Spleen (tissue), 13 donors: ENCODE measurements at places on chromosomes 12 and 14. TPM values are rescaled to one million over a fixed set of nuclear protein-coding genes. Genes with fewer than 3 reads are reported as not detected.
A peak's percentile ranks its signal among the peaks of the same experiment; 100 is the strongest.

DNA sequence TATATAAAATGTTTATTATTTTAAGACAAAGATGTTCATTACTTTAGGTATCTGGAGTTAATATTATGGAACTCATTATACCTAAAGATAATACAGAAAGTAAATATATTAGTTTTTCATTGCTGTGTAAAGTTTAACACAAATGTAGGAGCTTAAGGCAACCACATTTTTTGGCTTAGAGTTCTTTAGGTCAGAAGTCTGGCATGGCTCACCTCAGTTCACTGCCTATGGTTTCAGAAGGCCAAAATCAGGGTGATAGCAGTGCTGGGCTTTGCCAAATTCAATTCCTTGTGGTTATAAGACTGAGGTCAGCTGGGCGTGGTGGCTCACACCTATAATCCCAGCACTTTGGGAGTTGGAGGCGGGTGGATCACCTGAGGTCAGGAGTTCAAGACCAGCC lies 35.5 kb upstream of the PRPF39 start:
- no peaks in the 10 kb centered on the region for H3K4me1 ChIP-seq
- no peaks in the 10 kb centered on the region for H3K36me3 ChIP-seq
- no peak overlapping the region for H3K4me3 ChIP-seq
- no peak for DNase-seq
- H3K27me3 ChIP-seq, result no peaks in the 10 kb centered on the region
- no peak overlapping the region for H3K27ac ChIP-seq

The TAS2R7 gene
- not detected for total RNA-seq

The ADAMTS20 gene
- total RNA-seq, result not detected

DNA sequence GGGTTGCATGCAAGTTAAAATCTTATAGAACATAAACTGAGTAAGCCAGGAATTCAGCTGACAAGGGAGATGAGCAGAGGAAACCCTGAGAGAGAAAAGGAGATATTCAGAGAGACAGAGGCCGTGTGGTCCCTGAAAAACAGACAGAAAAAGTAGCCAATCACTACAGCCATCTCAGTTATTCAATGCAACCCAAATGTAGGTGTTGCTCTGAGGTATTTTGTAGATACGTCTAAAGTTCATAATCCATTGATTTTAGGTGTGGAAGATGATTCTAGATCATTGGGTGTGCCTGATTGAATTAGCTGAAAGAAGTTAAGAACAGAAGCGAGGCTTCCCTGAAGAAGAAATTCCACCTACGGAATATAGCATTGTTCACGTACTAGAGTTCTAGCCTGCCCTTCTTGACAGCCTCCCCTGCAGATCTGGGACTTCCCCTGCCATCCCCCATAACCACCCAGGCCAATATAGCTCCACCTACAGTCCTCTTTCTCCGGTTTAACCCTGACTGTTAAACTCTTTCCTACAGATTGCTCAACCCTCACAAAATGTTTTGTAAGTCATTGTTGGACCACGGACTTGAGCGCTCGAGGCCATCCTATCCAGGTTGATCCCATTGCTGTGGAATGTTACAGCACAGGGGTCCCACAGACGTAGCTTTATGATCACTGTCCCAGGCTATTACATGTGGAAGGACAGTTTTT lies 21.7 kb downstream of the AICDA start:
- DNase-seq, result no peak
- no peak overlapping the region for H3K4me3 ChIP-seq

DNA sequence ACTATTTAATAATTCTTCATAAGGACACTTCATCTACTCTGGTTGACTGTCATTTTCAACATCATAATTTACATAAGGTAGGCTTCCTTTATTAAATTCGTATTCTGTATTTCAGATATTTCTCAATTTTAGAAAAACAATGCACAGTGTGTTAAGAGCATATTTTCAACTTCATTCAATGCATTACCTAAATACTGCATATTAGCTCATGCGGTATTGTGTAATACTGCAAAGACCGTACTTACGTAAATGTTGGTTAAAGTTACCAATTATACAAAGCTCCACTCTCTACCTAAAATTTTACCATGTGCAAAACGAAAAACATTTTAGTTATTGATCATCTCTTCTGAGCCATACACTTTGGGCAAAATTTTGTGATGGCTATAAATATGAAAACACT lies 62.8 kb downstream of the EXOC5 start:
- H3K27ac ChIP-seq, result no peak overlapping the region
- no peak overlapping the region for H3K4me3 ChIP-seq
- peaks cover 3% of the 10 kb centered on the region for H3K36me3 ChIP-seq
- H3K4me1 ChIP-seq, result no peaks in the 10 kb centered on the region
- DNase-seq, result no peak

DNA sequence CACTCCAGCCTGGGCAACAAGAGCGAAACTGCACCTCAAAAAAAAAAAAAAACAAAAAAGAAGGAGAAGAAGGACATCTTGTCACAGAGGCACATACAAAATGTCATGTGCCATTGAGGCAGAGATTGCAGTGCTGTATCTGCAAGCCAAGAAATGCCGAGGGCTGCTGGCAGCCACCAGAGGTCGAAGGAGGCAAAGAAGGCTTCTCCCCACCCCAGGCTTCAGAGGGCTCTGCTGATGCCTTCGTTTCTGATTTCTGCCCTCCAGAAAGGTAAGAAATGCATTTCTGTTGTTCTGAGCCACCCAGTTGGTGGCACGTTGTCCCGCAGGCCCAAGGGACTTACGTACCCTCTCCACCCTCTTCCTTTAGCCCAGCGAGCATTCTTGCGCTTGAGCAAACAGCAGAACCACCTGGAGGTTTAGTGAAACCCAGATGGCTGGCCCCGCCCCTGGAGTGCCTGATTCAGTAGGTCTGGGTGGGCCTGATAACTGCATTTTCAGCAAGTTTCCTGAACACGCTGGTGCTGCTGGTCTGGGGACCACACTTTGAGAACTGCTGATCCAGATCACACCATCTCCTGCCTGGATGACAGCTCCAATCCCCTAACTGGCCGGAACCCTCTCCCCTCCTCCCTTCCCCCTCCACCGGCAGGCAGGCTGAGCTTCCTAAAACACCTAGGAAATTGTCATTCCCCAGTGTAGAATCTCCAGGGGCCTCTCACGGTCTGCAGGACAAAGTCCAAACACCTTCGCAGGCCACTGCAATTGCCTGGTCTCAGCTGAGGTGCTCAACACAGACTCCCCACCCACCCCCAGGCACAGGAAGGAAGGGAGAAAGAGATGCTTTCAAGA lies 21.1 kb upstream of the SCARB1 start:
- no peaks in the 10 kb centered on the region for H3K36me3 ChIP-seq
- H3K27ac ChIP-seq, result no peak overlapping the region
- DNase-seq, result peak; percentile 88

- H3K4me3 ChIP-seq, result no peak overlapping the region
- H3K27ac ChIP-seq, result peak overlapping the region; percentile 97
- no peak for DNase-seq
- no peaks in the 10 kb centered on the region for H3K4me1 ChIP-seq
These were observed 4.2 kb upstream of the LIN7A start for GRCh38 chr12:80941916-80942315.

DNA sequence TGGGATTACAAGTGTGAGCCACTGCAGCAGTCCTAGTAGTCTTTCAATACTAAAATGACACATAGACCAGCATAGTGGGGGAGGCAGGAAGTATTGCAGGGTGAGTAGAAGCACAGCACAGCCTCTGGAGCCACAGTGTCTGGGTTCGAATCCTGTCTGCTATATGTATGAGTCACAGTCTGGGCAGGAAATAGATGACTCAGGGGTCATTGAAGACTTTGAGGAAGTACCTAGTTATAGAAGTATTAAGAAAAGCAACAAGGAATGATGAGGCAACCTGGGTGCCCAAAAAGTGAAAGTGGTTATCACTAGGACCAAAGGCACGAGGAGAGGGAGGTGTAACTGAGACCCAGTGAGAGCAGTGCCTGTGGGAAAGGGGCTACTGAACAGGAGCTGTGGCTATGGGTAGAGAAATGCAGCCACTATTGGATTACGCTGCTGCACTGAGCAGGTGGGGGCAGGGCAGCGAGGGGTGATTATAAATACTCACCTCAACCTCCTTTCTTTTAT lies 124.0 kb downstream of the PDE3A start:
- no peak overlapping the region for H3K4me3 ChIP-seq
- no peak overlapping the region for H3K27ac ChIP-seq
- H3K4me1 ChIP-seq, result no peaks in the 10 kb centered on the region
- no peak for DNase-seq
- H3K36me3 ChIP-seq, result no peaks in the 10 kb centered on the region

The DYRK2 gene
- total RNA-seq, result 38.7 TPM

The SLC35F4 gene
- total RNA-seq, result not detected

The FOXN4 gene
- not detected for total RNA-seq

The INHBC gene
- not detected for total RNA-seq

- no peaks in the 10 kb centered on the region for H3K36me3 ChIP-seq
These were observed 52.5 kb downstream of the KANSL2 start for GRCh38 chr12:48629541-48629940.

The NID2 gene
- 4.8 TPM for total RNA-seq

DNA sequence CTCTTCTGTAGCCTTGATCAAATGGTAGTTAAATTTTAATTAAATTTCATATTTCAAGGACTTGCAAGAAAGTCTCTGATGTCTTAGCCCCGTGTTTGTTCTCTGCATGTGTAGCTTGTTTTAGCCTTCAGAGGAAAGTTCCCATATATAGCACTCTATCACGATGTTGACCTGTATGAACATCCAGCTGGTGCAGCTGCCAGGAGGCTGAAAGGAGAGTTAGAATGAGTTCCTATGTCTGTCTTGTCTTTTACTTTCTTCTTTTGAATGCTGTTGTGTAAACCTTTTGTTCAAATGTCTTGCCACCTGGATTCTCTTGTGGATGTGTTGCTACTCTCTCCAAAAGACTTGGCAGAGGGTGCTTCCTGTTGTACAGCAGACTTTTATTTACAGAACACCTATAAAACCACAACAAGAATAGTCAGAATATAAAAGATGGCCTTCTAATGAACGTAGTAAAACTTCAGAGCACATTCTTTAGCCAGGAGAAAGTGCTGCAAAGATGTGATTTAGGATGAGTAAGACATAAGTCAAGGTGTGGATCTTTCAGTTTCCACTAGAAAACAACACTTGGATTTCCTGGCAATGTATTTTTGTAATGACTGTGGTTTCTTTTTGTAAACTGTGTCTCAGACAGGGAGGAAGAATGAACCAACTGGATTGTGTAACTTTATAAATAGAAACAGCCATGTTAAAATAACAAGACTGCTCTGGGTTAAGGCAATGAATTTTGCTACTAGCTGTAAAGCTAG lies 17.2 kb downstream of the NAV3 start:
- no peaks in the 10 kb centered on the region for H3K36me3 ChIP-seq
- no peak overlapping the region for H3K27ac ChIP-seq
- H3K4me3 ChIP-seq, result no peak overlapping the region
- peaks cover 11% of the 10 kb centered on the region for H3K4me1 ChIP-seq
- H3K27me3 ChIP-seq, result no peaks in the 10 kb centered on the region

DNA sequence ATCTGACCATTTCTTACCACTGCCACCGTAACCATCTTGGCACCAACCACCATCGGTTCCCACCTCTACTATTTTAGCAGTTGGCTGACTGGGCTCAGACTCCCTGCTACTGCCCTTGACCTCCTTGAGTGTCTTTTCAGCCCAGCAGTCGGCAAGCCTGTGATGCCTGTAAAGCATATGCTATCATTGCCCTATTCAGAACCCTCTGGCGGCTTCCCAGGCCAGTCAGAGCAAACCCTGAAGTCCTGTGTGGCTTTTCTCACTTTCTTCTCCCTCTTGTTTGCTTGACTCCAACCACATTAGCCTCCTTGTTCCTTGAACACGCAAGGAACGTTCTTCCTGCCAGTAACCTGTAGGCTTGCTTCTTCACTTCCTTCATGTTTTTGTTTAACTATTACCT lies 6.2 kb downstream of the IRAK3 start:
- H3K27ac ChIP-seq, result peak overlapping the region; percentile 76
- H3K27me3 ChIP-seq, result no peaks in the 10 kb centered on the region
- no peak for DNase-seq
- H3K36me3 ChIP-seq, result no peaks in the 10 kb centered on the region

GRCh38 chr12:17928708-17929366 lies 161.2 kb downstream of the RERGL start:
- H3K4me1 ChIP-seq, result no peaks in the 10 kb centered on the region
- no peaks in the 10 kb centered on the region for H3K27me3 ChIP-seq

DNA sequence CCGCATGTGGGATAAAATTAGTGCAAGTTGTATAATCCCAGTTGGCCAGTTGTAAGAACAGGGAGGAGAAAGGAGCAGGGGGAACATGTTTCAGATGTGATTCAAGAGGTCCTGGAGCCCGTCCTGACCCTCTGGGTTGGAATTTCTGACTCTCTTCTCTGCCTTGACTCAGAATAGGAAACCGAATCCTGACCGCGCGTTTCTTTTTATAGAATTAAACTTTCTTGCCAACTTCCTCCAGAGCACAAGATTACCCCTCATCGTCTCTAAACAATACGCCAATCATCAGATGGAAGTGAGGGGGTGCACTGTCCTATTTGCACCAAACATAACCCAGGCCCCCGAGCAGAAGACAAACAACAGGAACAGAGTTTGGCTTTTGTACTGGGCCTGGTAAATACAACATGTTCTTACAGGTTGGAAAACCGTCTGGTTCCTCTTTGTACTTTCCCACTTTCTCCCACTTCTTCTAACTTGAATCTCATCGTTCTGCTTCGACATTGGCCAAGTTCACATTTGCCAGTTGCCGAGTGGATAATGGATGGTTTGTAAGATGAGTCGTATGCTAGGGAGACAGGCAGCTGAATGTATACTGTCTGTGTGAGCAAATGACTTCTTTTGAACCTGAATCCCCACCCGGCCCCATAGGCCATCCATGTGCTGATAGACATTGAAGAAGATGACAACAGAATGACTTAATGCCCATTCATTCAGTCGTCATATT lies 42.6 kb upstream of the MED13L start:
- no peaks in the 10 kb centered on the region for H3K36me3 ChIP-seq
- H3K4me3 ChIP-seq, result no peak overlapping the region
- no peak for DNase-seq
- peak overlapping the region; percentile 44 for H3K27ac ChIP-seq

DNA sequence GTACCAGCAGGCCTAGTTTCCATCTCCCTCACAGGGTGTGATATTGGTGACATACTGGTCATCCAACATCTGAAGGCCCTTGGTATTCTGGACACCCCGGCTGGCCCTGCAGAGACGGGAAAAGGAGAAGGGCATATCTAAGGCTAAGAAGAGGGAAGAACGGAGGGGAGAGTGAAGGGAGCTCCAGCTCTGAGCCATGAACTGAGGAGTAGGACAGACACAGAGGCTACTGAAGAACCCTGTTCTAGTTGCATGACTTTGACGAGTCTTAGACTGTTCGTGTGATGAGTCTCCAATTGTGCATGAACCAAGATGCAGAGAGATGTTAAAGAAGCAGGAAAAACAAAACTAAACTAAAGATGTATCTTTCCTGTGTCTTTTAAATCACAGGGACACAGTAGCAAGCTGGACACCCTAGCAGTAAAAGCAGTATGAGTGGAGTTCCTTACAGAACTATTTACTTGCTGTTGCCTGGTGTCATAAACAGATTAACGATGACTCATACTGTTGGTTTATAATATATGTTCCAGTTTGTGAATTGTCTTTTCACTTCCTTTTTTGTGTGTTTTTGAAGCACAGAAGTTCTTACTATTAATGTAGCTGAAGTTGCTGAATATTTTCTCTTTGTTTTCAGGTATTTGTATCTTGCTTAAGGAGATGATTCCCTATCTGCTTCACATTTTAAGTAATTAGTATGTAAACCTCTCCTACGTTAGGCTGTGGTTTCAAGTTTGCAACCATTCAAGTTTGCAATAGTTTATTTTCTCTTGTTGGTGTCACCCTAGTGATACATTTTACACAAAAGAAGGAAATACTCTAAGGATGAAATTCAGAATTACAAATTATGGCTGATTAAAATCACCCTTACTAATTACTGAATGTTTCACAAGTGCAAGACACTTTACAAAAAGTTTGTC lies 15.7 kb downstream of the FAR2 start:
- DNase-seq, result no peak
- peaks cover 14% of the 10 kb centered on the region for H3K4me1 ChIP-seq
- H3K27me3 ChIP-seq, result no peaks in the 10 kb centered on the region
- H3K27ac ChIP-seq, result peak overlapping the region; percentile 53
